Activated CD4-positive, alpha-beta memory T cell treated with anti-CD3 and anti-CD28 coated beads for 36 hours (primary cell): ENCODE measurements at places on chromosomes 7 and 10. TPM values are rescaled to one million over a fixed set of nuclear protein-coding genes. Genes with fewer than 3 reads are reported as not detected.

DNA sequence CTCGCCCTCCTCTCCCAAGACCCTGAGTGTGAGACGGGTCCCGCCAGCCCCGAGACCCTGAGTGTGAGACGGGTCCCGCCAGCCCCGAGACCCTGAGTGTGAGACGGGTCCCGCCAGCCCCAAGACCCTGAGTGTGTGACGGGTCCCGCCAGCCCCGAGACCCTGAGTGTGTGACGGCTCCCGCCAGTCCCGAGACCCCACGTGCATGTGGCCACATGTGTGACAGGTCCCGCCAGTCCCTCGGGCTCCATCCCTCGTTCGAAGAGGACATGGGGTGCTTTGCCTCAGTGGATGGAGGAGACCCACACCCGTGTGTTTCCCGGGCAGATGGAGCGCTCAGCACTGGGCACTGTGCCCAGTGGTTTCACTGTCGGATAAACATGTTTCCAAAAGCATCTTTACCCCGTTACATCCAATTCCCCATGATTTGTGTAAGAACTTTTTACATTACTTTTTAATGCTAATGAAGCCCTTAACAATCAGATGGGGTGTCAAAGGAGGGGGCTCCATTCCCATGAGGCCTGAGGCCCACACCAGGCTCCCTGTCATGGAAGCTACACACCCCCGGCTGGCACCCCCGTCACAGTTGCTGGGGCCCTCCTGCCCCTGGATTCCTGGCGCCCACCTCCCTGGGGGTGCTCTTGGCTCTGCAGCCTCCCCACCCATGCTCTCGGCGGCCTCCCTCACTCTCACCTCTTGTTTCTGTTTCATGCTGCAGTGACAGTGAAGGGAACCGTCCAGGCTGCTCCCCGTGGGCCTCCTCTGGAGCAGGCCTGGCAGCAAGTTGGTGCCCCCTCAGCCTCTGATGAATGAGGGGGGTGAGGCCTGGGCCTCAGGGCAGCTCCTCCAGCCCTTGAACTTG lies 48.5 kb upstream of the CFAP46 start:
- no peak for DNase-seq

DNA sequence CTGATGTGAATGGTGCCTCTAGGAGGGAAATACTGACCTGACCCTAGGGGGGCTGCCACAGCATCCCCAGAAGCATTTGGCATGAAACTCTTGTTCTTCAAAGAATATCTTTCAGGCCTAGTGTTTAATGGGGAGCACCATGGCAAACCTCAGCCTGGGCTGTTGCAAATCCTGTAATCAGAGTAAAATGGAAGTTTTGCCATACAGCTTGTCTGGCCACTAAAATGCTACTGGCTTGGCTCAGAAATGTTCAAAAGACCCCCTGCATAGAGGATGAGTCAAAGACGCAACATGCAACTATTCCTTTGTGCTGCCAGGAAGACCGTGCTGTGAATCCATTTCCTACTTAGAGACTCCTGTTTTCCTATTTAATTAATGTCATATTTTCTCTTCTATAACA lies 26.7 kb downstream of the HECW1 start:
- DNase-seq = no peak

DNA sequence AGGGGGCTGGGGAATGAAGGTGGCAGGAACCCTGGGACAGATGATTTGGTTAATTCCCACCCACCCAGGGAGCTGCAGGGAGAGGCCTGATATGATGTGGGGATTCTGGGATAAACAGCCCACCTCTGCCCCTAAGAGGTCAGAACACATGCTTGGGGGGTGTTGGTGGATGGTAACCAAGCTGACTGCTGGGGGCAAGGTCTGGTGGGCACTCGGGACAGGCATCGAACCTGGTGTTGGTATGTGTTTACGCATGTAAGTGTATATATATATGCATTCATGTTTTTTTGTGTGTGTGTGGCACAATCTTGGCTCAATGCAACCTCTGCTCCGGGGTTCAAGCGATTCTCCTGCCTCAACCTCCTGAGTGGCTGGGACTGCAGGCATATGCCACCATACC lies 80.7 kb upstream of the TMEM248 start:
- DNase-seq = no peak

- DNase-seq = no peak
Observed at GRCh38 chr10:28410420-28411135, 107.7 kb upstream of the MPP7 start.

DNA sequence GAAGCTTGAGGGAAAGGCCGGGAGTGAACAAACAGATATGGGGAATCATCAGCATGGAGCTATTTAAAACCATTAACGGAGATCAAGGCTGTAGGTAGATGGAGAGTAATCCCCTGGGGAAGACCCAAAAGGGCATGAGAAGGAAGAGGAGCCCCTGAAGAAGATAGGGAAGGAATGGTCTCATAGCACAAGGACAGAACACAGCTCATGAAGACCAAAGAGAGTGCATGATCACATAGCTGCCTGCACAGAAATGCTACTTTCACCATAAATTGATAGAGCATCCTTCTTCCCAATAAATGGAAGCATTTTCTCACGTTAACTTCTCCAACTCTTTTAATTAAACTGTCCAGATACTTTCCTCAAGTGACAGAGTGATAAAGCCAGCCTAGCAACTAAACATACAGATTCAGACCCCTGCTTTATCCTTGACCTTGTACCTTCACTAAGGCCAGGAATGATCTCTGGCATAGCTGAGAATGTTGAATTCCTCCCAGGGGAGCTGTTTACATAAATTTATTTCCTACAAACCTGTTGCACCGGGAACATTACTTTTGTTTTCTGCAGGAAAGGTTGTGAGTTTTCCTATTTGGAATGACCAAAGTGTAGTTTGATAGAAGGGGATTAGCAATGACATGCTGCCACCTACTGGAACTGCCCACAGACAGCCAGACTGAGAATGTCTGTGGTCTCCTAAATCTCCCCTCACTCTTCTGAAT lies 110.8 kb upstream of the LRGUK start:
- no peak for DNase-seq

GRCh38 chr10:83647526-83647925 lies 491.8 kb upstream of the GHITM start:
- DNase-seq = no peak

- peak; percentile 90 for DNase-seq
Observed at GRCh38 chr7:50266635-50267386, 37.7 kb upstream of the IKZF1 start.

DNA sequence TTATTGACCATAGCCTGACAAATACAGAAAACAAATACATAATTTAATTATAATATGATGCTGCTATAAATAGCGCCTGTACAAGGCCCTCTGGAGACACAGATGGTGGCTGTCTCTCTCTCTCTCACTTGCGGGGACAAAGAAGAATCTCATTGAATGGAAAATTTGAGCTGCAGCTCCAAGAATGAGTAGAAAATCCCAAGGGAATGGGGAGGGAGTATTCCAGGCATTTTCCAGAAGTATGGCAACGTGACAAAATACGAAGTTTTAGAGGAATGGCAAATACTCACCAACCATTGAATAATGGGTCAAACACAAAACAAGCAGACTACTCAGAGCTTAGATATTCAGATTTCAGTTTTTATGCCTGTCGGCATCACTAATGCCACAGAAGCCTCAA lies 179.9 kb downstream of the NRP1 start:
- no peak for DNase-seq

DNA sequence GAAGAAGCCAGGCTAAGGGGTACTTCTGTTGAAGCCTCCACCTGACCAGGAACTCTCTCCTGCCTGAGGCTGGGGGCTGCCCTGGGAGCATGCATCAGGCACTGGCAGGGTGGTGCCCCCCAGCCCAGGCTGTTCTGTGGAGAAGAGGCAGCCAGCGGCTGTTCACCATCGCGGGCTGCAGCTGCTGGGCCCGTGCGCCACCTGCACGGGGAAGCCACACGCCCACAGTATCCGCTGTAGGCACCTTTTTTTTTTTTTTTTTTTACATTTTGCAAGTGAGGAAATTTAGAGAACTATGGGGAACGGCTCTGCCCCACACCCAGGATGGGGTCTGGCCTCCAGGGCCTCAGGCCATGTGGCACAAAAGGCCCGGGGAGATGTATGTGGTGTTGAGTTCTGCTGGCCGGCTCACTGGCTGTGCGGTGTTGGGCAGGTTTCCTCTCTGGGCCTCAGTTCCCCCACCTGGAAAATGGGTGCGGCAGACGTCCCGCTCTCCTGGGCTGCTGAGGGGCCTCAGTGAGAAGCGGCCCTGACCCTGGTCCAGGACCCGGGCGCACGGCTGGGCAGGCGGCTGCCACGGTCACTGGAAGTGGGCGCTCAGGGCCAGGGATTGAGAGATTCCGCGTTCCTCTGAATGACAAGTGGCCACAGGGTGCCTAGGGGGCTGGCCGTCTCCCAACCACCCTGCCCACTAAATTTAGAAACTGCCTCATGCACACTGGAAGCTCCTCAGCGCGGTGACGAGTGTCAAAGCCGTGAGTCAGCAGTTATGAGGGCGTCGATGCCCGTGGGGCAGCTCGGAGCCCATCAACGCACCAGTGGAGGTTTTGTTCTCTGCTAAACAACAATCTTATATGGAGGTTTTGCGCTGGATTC lies 8.8 kb upstream of the INTS1 start:
- DNase-seq = peak; percentile 58

- no peak for DNase-seq
Observed at GRCh38 chr10:49598164-49598856, 11.8 kb upstream of the SLC18A3 start.

GRCh38 chr10:113267619-113268562 lies 285.0 kb upstream of the HABP2 start:
- no peak for DNase-seq

The MEST gene
- total RNA-seq = 0.83 TPM

The SH3PXD2A gene
- 10.3 TPM for total RNA-seq

DNA sequence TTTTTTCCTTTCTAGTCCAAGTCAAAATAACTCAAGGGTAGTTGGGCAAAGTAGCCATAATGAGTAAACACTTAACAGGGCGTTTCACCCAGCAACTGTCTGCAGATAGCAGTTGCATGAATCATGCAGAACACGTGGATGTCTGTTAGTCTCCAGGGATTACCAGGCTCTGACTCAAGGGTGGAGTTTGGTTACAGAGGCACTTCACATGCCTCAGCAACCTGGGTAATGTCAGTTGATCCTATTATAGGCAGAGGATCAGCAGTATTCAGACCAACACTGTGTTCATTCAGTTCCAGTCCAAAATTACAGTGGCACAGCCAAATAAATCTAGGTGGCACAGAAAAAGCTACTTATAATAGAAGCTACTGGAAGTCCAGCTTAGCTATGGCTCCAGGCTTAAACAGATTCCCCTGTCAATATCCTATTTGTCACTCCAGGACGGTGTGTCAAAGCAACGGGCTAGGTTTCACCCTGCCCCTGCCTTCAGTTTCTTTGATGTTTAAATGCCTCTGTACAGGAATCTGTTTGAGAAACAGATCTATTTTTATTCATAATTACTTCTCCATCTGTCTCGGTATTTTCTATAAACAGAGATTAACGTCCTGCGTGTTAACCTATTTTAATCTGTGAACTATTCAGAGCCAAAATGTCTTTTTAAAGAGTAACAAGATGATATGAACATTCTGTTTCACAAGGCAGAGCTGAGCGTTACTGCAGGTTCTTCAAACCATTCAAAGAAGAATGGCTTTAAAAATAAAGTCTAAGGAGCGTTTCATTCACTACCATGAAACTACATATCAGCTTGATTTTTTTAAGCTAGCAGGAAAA lies 162.6 kb upstream of the AKR1E2 start:
- DNase-seq = peak; percentile 46

GRCh38 chr10:120517196-120517595 lies 60.2 kb downstream of the PLPP4 start:
- no peak for DNase-seq

The AKR1D1 gene
- total RNA-seq = not detected

- peak; percentile 96 for DNase-seq
Observed at GRCh38 chr7:19708397-19709248, at the start of gene POLR1F. POLR1F (minus strand) TSS chr7:19709037; CDS start chr7:19709016, 21 bp downstream.

DNA sequence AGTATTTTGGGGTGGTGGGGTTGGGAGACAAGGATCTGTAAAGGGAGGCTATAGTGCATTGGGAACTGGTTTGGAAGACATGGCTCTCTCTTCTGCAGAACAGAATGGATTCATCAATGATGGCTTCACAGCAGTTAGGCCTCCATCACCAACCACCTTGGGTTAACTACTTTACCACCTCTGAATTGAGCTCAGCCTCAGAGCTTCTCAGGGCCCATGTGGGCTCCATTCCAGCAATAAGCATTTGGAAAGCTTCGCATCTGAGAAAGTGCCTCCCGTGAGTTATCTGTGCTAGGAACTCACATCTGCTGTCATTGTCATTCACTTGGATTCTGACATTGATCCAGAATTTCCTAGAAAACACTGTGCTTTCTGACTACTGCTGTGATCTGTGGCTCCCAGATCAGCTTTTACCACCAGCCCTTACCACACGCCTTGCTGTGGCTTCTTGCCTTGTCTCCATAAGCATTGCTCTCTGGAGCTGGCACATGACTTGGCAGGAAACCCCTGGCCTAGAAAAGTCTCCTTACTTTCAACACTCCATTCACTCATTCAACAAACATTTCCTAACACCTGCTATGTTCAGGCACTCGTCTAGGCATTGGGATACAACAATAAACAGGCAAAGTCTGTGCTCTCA lies 70.7 kb upstream of the ADO start:
- DNase-seq = peak; percentile 50

- no peak for DNase-seq
Observed at GRCh38 chr7:158247758-158248487, 339.7 kb downstream of the PTPRN2 start.

- DNase-seq = no peak
Observed at GRCh38 chr7:136016649-136017395, 39.7 kb upstream of the MTPN start.

The FLNC gene
- not detected for total RNA-seq

DNA sequence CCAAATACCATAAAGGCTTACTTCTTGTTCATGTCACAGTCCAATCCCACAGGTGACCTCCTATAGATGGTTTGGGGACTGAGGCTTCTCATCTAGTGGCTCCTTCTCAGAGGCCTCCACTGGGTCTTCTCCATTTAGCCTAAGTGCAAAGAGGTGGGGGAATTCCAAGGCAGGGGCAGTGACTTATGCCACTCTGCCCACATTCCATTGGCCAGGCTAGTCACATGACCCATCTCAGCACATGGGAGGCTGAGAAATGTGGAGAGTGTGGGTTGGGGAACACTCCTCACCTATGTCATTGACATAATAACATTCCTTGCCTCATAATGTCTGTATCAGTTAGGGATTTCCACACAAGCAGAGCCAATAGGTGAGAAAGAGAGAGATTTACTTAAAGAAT lies 104.3 kb upstream of the PLXNA4 start:
- peak; percentile 24 for DNase-seq
